ENCODE measurements at places on chromosomes 7 and 10.

DNA sequence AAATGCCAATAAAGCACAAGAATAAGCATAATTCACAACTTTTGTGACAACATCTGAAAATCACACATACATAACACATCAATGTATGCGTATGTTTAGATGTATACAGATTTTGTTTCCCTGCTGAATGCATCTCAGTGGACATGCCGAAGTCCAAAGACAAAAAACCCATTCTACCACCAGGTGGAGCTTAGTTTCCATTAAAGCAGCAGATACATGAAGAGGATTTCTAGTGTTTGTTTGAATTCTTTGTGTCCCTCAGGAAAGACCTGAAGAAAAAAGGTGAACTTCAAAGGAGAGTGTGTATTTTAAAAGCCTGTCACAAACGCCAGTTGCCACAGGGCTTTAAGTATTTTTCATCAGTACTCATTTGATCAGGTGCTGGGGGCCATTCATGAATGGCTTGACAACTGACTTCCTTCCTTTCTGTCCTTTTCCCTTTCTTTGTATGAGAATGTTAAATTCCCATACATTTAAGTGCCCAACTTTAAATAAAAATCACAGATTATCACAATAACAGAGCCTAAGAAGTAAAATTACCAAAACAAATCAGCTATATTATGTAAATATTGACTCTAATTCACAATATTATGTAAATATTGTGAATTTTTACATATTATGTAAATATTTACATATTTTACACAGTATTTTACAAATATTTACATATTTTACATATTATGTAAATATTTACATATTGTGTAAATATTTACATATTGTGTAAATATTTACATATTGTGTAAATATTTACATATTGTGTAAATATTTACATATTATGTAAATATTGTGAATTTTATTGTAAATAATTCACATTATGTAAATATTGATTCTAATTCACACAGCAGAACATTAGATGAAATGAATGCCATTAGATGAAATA is 343.0 kb downstream of the CRPPA start:
- DNase-seq: no peak

DNA sequence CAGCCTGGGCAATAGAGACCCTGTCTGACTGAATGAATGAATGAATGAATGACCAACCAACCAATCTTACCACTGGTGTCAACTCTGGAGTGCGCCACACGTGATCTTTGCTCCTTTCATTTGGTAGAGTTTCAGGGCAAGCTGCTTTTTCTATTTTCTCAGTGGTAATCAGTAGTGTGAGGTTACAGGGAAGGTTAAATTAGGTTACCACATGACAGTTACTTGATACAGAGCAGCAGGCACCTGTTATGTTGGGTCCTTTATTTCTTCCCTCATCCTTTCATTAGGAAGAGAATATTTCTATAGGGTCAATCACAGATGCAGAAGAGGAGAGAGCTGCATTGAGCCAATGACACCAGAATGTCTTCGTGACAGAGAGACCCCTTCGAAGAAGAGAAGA is 167.8 kb downstream of the KIAA1217 start:
- no peak for DNase-seq

DNA sequence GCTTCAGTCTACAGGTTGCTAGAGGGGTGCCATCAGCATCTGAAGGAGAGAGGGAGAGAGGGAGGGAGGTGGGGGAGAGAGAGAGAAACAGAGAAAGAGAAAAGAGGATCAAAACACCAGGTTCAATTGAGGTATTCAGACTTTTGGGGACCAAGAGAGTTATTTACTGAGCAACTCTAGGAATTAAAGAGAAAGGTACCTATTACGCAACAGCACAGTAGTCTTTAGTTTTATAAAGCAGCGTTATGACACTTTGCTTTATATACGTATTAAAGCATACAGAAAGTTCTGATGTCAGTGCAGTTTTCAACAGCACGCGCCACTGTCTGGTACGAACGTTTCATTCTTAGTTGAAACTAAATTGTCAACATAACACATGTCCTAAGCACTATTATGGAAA is 37.9 kb upstream of the CRYGN start:
- no peak for DNase-seq

- DNase-seq: no peak
These were observed 357.4 kb downstream of the GLRX3 start for GRCh38 chr10:130493446-130494145.

- no peak for DNase-seq
These were observed 44.5 kb downstream of the KCNMA1 start for GRCh38 chr10:77592946-77593636.

DNA sequence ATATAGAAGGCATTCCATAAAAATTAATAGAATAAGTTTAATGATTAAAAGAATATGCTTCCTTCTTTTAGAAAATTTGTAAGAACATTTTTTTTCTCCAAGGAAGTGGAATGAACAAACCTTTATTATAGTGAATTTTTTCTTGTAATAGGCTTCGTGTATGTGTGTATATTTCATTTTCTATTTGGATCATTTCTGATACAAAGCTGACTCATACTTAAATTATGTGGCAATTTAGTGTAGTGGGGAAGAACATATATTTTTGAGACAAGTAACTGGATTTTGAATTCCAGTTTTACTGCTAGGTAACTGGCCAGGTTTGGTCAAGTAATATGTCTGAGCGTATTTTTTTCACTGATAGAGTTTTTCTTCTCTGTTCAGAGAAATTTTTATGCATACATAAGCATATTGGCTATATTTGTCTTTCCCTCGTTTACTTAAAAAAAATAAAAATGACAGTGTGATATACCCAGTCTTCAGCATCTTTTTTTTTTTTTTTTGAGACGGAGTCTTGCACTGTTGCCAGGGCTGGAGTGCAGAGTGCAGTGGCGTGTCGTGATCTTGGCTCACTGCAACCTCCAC is 50.8 kb downstream of the CDK13 start:
- DNase-seq: no peak

GRCh38 chr7:89165421-89165820 is 369.9 kb upstream of the TEX47 start:
- DNase-seq: no peak

DNA sequence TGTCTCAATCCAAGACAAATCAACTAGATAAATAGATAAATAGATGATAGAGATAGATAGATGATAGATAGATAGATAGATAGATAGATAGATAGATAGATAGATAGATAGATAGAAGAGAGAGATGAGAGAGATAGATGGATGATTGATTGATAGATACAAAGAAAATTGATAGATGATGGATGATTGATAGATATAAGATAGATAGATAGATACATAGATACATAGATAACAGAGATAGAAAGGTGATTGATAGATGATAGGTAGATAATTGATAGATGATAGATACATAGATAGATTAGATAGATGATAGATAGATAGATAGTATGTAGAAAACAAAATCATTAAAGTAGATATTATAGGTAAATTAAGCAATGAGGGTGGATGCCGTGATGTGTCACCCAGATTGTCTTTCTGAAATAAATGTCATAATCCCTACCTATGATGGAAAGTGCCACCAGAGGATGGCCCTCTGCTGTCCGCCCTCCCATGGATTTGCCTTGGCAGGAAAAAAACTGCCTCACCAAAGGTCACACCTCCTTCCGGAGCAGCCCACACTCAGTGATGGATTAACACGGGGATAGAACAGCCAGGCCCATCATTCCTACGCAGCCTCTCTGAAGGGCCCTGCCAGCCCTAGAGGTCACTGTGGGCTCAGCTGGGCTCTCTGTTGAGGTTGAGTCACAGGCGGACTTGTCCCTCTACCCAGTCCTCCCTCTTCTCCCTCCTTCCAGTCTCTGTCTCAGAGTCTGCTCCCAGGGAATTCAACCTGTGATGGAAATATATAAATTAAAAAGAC is 50.8 kb downstream of the KCNH2 start:
- DNase-seq: no peak

- DNase-seq: no peak
These were observed 29.3 kb downstream of the RHOBTB1 start for GRCh38 chr10:60914690-60915141.

- DNase-seq: no peak
These were observed 7.7 kb downstream of the SLC37A3 start for GRCh38 chr7:140390466-140391190.

GRCh38 chr7:106031300-106032035 is 68.4 kb downstream of the CDHR3 start:
- DNase-seq: no peak

GRCh38 chr10:21030091-21030490 is 133.0 kb upstream of the NEBL start:
- DNase-seq: no peak

DNA sequence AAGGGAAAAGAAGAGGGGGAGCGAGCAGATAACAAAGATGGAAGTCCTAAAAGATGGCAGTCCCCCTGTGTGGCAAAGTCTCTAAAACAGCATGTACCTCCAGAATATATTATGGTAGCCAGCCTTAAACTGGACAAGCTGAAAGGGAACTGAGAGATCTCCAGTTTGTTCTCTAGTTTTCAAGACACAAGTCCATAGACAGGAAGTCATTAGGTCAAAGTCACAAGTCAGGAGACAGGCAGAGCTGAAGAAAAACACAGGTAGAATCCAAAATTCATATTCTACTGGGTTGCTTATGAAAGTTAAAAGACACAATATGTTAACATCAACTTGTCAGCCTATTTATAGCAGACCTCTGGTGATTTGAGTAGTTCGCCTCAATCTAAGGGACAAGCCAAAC is 38.7 kb downstream of the FAM107B start:
- no peak for DNase-seq

- no peak for DNase-seq
These were observed 74.3 kb downstream of the PTN start for GRCh38 chr7:137269240-137269639.

GRCh38 chr10:58952162-58952601 is 224.3 kb upstream of the PHYHIPL start:
- no peak for DNase-seq

- no peak for DNase-seq
These were observed 39.3 kb downstream of the WDR37 start for GRCh38 chr10:1095498-1095897.

DNA sequence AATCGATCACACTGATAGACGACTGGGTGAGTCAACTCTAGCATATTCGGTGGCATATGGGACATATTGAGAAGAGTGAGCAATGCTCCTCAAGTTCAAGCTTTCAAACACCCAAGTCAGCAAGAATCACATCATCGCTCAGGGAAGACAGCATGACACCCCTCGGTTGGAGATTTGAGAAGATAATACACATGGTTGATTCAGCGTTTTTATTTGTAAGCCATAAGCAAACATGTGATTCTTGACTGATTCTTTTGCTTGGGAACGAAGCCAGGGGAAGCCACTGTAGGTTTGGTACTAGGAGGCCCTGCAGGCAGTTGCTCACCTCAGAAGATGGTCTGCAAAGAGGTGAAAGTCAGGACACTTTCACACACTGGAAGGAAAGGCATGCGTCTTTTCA is 12.6 kb downstream of the UCMA start:
- no peak for DNase-seq

DNA sequence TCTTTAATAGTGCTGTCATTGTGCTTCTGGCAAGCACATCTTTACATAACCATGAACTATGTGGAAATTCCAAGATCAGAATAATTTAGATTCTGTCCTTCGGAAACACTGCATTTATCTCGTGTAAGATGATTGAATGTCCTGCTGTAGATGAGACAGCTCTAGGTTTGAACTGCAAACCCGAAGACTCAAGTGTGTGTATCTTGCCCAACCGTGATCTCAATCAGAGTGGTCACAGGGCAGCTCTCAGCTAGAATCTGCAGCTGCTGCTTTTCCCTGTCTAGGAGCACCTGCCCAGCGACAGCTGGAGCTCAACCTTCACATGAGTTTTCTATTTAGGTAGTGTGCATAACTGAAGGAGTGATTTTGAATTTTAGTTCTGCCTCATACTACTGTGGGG is 17.5 kb upstream of the KIF20B start:
- DNase-seq: no peak

- DNase-seq: no peak
These were observed 542.4 kb upstream of the DPP6 start for GRCh38 chr7:153509768-153510167.

- no peak for DNase-seq
These were observed 125.4 kb upstream of the CDK13 start for GRCh38 chr7:39824456-39825200.

- no peak for DNase-seq
These were observed 493 bp downstream of the WDR91 start for GRCh38 chr7:135210888-135211178.

- no peak for DNase-seq
These were observed 84.6 kb upstream of the UNC5B start for GRCh38 chr10:71127773-71128172.

DNA sequence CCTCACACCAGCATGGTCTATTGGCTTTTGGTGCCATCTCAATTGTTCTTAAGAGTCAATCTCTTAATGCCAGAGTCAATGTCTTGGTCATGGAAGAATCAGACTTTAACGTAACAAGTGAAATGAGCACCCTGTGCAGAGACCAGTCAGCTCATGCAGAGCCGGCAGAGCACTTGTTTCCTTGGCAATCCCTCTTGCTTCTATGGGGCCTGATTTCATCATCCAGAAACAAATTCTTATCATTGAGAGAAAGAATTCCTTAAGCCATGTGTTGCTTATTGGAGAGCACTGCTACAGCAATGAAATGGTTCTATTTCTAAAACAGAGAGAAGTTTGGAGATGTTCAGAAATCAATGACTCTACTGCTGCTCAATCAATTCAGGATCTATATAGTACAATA is 212.8 kb downstream of the IPMK start:
- DNase-seq: no peak

- DNase-seq: no peak
These were observed 499.4 kb upstream of the AKR1E2 start for GRCh38 chr10:4326647-4327046.

DNA sequence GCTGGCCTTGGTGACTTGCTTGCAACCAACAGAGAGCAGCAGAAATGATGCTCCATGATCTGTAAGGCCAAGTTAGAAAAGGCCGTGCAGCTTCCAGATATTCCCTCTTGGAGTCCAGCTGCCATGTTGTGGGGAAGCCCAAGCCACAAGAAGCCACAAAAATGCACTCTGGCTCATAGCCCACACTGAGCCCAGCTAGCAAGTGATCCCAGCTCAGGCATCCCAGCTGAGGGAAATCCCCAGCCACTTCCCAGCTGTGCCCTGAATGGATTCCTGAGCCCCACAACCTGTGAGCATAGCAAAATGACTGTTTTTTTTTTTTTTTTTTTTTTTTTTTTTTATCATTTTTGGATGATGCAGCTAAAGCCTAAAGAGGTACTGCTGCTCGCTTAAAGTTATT is 11.1 kb upstream of the SDK1 start:
- no peak for DNase-seq

DNA sequence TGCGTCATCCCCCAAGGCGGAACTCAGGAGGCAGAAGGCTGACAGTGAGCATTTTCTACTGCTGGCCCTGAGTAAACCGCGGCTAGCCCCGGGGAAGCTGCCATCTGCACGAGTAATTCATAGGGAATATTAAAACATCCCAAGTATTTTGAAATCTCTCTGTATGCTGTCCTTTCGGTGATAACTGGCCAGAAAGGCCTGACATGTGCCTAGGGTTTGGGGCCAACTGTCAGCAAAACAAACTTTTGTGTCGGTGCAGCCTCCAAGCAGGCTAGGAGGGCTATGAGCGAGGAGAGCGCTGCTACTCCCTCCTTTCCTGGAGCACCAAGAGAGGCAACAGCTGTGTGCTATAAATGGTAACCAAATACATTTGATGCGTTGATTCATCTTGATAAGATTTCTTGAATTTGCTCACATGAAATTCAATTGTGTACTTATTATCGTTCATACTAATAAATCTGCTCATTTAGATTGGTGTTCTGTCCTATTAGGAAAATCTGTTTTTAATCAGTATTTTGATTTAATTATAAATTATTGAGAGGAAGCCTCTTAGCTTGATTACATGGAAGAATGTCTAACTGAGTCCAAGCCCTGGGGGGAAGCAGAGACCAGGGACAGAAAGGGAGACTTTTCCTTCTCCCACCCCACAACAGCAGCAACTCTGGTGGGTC is 124.4 kb upstream of the NPS start:
- no peak for DNase-seq

Data from stimulated activated CD4-positive, alpha-beta T cell treated with anti-CD3 and anti-CD28 coated beads, Interleukin-4, amount 100 ng/mL, for 1 hour (primary cell).